ENCODE measurements at places on chromosomes 7 and 10.

DNA sequence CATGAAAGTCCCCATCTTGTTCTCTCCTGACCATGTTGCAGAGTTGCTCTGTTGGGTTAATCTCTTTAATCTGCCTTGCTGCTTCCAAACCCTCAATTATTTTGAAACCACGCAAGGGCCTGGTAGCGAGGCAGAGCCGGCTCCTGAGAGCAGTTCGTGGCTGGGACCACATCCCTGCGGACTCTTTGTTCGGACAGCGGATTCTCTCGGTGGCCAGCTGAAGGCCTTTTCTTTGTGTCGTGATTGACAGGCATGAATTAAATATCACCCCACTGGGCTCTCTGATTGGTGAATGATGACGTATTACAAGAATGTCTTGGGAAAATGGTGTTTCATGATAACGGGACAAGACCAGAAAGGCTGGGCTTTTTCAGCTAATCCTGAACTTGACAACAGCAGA is 66.9 kb upstream of the ARHGAP21 start:
- no peak for DNase-seq

DNA sequence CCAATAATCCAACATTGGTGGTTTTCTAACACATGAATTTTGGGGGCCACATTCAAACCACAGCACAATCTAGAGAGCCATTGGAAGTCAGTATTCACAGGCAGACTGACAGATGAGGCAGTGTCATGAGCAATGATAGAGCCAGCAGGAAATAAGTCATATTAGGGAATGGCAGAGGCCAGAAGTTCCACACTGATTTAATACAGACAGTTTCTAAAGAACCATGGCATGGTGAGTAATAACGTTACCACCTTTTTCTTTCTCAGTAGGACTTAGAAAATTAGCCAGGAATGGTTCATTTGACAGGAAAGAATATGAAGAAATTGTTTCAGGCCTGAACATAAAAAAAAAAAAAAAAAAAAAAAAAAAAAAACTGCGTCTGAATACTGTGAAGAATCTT is 210.3 kb downstream of the GPAM start:
- no peak for DNase-seq

DNA sequence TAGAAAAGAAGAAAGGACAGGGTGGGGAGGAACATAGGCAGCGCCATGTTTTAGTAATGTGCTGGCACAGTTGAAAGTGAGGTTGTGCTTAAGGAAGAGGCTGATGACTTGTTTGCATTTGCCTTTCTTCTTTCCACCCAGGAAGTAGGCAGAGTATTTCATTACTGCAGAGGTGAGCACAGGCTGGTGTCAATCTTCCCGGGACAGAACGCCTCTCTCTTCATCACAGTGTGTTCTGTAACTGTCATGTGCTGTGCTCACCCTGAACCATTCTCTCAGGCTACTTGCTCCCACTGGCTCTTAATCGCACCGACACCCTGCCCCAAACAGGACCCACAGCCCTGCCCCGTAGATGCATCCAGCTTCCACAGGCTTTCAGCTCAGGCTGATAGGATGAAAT is 135.8 kb upstream of the YAE1 start:
- no peak for DNase-seq

- no peak for DNase-seq
Measured at GRCh38 chr7:158300427-158300826, 287.2 kb downstream of the PTPRN2 start.

- no peak for DNase-seq
Measured at GRCh38 chr7:50596484-50596883, 31.3 kb upstream of the DDC start.

GRCh38 chr7:33831389-33832141 is 73.8 kb upstream of the BMPER start:
- no peak for DNase-seq

DNA sequence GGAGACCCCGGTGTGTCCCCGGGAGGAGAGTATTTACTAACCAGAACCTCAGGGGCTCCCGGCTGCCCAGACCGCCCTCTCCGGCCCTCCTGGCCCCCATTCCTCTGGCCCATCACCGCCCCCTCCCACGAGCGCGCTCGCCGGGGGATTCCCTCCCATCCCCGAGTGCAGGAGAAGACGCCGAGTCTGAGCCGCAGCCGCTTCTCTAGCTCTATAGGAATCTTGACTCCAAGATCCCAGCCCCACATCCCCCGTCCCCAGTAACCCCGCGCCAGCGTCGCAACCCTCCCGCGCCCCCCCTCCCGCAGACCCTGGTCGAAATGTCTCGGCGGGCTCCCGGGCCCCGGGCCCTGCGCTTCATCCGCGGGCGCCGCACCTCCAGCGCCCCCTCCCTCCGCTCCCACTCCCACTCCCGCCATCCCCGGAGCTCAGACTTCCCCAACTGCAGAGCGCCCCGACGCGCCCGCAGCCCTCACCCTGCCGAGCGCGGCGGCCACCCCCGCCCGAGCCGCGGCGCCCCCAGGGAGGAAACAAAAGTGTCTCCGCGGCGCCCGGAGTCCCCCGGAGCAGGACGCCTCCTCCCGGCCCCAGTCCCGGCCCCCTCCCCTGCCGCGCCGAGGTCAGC is 541 bp downstream of the ELMO1 start:
- DNase-seq: peak; percentile 17

GRCh38 chr7:77455321-77455720 is 39.2 kb upstream of the GSAP start:
- no peak for DNase-seq

Data from T-helper 17 cell (primary cell).